ENCODE measurements at places on chromosomes 7 and 10.

DNA sequence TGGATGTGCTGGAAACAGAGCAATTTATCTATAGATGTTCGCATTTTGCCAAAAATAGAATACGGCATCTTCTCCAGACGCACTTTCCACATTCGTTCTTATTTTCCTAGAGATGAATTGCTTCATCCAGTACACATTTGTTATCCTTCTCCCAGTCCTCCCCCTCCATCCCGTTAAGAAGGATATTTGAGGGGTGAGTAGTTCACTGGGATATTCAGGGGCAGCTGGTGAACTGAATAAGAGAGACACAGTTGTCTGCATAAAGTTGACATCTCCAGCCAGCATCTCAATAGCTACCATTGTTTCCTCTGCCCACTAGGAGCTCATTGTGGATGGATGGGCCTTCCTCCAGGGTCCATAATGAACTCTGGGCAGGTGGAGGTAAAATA lies 456.8 kb upstream of the NRP1 start:
- DNase-seq: no peak

- DNase-seq: no peak
Measured at GRCh38 chr10:17836942-17837341, 27.8 kb downstream of the MRC1 start.

DNA sequence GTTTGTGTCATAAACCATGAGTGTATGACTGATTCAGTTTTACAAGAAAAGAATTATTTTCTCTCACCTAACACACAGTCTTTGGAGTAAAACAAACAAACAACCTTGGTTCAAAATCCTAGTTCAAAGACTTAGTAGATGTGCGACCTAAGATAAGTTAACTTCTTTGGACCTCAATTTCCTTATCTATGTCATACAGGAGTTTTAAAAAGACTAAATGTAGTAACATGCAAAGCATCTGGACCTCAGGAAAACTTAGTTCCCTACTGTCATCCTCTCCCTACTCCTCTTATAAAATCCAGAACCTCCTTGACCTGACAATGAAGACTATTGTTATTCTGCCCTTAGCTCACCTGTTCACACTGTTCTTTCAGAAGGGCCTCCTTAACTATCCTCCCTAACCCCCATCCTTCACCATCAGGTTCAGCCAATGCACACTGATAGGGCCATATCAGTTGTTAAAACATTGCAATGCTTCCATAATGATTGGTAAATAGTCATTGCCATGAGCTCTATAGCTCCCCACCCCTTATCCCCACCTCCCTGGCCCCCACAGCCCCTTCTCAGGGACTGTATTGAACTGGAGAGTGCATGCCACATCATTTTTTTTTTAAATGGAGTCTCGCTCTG lies 28.8 kb upstream of the CCNJ start:
- DNase-seq: no peak

DNA sequence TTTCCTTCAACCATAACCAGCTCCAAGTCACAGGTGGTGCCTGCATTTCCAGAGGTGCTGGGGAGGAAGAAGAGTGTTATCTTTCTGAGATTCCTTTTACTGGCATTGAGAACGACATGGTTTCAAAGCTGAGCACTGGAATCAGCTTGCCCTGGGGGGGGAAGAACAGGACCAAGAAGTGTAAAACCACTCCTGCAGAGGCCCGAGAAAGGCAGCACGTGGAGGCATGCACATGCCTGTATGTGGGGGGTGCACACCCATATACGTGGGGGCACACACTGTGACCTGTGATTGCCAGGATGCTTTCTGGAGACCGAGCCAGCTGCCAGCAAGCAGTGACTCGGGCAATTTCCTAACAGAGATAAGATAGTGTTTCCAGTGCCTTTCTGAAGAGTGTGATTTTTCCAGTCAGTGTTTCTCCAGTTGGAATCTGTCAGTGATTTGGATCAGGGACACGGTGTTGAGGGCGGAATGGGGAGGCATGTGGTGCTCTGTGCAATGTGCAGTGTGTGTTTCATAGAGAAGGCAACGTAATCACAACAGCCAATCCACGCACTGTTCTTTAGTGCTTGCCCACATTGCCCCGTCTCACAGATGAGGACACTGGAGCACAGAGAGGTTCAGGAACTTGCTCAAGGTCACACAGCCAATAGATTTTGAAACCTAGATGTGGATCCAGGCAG lies 4.2 kb downstream of the LRRC27 start:
- DNase-seq: peak; percentile 36

DNA sequence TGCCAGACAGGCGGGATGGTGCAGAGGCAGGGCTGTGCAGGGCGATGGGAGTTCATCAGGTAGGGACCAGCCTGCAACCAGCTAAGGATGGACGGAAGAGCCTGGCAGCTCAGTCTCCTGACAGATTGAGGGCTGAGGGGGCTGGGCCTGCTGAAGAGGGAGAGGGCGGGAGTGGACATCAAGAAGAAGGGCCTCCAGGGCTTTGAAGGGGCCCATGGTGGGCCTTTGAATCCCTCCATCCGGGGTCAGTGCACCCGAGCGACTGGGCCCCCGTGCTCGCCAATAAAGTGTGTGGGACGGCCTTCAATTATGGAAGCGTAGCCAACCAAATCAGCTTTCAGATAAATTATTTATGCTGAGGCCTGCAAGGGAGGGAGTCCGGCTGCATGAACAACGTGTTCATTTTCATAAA lies 431.2 kb downstream of the RPS24 start:
- no peak for DNase-seq

- no peak for DNase-seq
Measured at GRCh38 chr7:134034652-134035051, 92.5 kb upstream of the LRGUK start.

DNA sequence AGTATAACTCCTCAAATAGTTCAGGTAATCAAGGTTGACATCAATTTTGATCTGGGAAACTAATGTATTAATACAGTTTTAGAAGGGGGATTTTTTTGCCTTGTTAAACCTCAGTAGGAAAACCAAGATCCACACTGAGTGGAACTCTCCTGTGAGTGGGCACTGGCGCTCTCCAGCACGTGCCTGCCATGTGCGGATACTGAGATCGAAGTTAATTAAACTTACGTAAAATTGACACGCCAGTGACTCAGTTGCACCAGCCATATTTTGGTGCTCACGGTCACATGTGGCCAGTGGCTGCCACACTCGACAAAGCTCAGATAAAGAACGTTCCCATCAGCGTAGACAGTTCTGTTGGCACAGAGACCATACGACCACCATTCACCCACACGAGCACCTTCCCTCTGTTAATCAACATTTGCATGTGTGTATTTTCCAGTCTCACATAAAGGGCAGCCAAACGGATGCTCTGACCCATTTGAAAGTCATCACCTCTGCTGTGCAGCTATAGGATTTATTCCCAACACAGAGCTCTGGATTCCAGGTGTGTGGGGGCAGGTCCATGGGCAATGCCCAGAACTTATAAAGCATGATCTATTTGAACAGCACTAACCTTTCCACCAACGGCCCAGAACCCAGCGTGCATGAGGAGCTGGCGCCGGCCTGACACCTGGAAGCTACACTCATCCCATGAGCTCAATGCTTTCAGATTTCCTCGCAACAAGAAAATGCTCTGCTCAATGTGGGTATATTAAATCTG lies 77.7 kb downstream of the VIPR2 start:
- no peak for DNase-seq

GRCh38 chr10:4352414-4352961 lies 473.5 kb upstream of the AKR1E2 start:
- no peak for DNase-seq

- DNase-seq: no peak
Measured at GRCh38 chr7:130491841-130492522, at the start of gene MEST. Gene MEST, plus strand, starts transcription at chr7:130492085. Its CDS starts 229 bp downstream, at chr7:130492314.

All from NAMALWA (cell line).